ENCODE measurements at places on chromosomes 2 and 18. TPM values are rescaled to one million over a fixed set of nuclear protein-coding genes. Genes with fewer than 3 reads are reported as not detected.

DNA sequence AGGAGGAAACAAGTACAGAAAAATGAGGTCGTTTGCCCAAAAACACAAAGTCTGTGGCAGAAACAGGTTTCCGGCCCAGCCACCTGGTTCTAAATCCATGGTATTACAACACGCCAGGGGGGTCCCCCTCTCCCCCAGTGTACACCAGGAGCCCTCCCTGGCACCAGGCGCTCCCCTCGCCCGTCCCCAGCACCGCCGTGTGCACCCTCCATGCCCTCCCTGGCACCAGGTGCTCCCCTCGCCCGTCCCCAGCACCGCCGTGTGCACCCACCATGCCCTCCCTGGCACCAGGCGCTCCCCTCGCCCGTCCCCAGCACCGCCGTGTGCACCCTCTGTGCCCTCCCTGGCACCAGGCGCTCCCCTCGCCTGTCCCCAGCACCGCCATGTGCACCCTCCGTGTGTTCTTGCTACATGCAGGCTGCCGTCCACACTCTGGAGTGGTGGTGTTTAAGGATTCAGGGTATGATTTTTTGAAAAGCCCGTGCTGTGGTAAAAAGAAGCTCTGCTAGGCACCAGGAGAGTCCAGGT lies 59.8 kb upstream of the NFATC1 start:
- H3K4me3 ChIP-seq = no peak overlapping the region
- DNase-seq = no peak
- peaks cover 13% of the 10 kb centered on the region for H3K36me3 ChIP-seq
- no peaks in the 10 kb centered on the region for H3K4me1 ChIP-seq
- no peak overlapping the region for H3K27ac ChIP-seq

DNA sequence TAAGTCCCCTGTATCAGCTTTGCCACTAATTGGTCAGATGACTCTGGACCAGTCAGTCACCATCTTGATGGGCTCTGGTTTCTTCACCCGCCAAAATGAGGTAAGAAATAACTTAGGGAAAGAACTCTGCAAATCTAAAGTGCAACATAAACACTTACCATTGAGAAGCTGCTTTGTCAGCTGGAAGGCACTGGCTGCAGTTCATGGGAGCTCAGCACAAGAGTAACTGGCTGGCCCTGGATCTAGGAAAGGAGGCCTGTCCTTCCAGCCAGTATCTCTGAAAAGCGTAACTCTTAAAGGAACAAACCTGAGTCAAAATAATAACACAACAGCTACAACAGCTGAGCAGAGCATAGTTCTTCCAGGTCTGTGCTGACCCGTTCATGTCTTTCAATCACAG lies 123.9 kb downstream of the CACNB4 start:
- peaks cover 24% of the 10 kb centered on the region for H3K4me1 ChIP-seq
- peaks cover 22% of the 10 kb centered on the region for H3K27me3 ChIP-seq
- no peak overlapping the region for H3K4me3 ChIP-seq
- H3K27ac ChIP-seq = no peak overlapping the region
- DNase-seq = no peak

- H3K4me1 ChIP-seq = no peaks in the 10 kb centered on the region
- no peak for DNase-seq
- H3K27ac ChIP-seq = no peak overlapping the region
These were observed 607.5 kb upstream of the REG3G start for GRCh38 chr2:78418021-78418420.

DNA sequence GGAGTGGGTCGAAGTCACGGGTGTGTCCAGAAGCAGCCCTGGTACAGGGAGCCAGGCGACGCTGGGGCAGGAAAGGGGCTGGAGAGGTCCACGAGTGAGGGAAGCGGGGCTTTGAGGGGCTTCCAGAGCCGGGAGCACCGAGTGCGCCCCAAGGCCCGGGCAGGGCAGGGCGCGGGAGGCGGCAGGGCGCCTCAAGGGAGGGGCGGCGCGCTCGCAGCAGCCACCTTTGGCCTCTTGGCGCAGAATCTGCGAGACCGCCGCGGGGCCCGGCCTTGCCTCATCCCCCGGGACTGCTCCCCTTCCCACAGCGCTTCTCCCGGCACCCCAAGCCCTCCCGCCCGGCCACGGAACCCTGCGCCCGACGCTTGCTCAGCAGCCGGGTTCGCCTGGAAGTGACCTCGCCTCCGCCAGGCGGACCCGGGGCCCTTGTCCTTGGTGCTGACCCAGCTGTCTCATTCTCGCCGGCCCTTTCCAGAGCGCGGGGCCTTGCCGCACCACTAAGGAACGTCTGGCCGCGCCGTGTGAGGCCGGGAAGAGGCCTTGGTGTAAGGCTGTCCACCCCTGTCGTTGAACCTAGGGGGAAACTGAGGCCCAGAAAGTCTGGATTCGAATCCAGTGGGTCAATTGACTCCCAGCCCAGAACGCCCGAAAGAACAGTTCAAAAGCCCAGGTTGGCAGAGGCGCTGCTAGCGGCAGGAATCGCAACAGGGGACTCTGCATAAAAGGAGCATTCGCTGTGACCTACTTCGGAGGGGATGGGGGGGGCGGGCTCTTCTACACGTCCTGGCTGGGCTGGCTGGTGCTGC lies 584 bp upstream of the DNER start:
- peaks cover 55% of the 10 kb centered on the region for H3K27me3 ChIP-seq
- DNase-seq = peak; percentile 58
- no peaks in the 10 kb centered on the region for H3K36me3 ChIP-seq
- H3K4me3 ChIP-seq = peak overlapping the region; percentile 53

- DNase-seq = no peak
- no peaks in the 10 kb centered on the region for H3K27me3 ChIP-seq
- no peak overlapping the region for H3K27ac ChIP-seq
- no peaks in the 10 kb centered on the region for H3K4me1 ChIP-seq
- no peaks in the 10 kb centered on the region for H3K36me3 ChIP-seq
- H3K4me3 ChIP-seq = no peak overlapping the region
These were observed 42.9 kb upstream of the KLHL29 start for GRCh38 chr2:23342075-23342474.

DNA sequence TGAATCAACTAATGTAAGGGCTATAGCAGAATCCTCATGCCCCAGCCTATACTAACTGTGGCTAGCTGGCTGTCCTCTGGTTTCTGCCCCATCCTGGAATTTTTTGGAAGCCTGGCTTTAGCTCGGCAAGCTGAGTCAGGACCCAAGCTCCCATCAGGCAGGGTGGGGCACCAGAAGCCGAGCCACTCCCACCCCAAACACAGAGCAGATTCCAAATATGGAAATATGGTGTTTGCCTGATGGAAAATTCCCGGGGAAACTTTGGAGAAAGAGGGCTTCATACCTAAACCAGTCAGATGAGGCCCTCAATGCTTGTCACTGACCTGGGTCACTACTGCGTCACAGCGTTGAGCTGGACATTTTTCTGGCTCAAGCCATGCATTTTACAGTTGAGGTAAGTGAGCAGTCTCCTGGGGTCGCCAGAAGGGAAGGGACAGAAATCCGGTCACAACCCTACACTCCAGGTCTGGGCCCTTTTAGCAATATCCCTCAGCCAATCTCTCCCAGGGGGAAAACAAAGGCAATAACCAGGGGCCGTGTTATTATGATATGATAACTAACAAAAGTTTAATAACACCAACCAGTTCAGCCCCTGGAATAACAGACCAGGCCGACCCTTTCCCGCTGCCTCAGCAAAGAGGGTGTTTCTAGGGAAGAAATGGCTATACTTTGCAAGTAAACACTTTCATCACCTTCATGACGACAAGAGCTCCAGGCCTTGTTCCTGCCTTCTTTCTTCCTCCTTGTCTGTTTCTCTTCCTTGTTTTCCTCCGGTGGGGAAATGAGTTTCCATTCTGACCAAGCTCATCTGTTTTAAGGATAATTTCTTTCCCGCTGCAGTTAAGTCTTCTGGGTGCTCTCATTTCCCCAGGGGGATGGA lies 37.7 kb downstream of the PSD4 start:
- no peaks in the 10 kb centered on the region for H3K27me3 ChIP-seq
- H3K27ac ChIP-seq = no peak overlapping the region
- no peaks in the 10 kb centered on the region for H3K4me1 ChIP-seq
- no peaks in the 10 kb centered on the region for H3K36me3 ChIP-seq

ASTL gene
- total RNA-seq = 9.1 TPM

DNA sequence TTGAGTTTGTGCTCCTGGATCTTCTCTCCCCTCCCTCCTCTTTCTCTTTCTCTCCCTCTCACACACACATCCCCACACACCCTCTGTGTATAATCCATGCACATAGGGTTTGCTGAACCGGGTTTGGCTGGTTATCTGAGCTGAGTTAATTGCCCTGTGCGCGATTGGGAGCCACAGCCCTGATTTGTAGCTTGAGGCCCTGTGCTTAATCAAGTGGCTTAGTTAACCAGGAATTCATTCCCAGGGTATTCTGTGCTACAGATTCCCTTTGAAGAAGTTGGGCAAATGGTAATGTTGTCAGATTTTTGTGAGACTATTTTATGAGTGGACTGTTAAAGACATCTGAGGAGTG lies 6.2 kb downstream of the PARD3B start:
- H3K4me3 ChIP-seq = no peak overlapping the region
- H3K27ac ChIP-seq = no peak overlapping the region
- no peak for DNase-seq
- no peaks in the 10 kb centered on the region for H3K4me1 ChIP-seq
- H3K27me3 ChIP-seq = peaks cover 23% of the 10 kb centered on the region

- peaks cover 2% of the 10 kb centered on the region for H3K36me3 ChIP-seq
- peaks cover 63% of the 10 kb centered on the region for H3K4me1 ChIP-seq
- peak overlapping the region; percentile 91 for H3K27ac ChIP-seq
- no peak for DNase-seq
These were observed 2.1 kb upstream of the TRABD2A start for GRCh38 chr2:84882775-84883550.

IL1A gene
- 1.4 TPM for total RNA-seq

KIF1A gene
- total RNA-seq = 28.8 TPM

- H3K4me3 ChIP-seq = no peak overlapping the region
- H3K27me3 ChIP-seq = no peaks in the 10 kb centered on the region
- no peak overlapping the region for H3K27ac ChIP-seq
- H3K4me1 ChIP-seq = no peaks in the 10 kb centered on the region
These were observed 34.1 kb upstream of the ANKRD62 start for GRCh38 chr18:12059334-12060181.

UNC80 gene
- not detected for total RNA-seq

GRCh38 chr2:4693266-4693665 lies 989.9 kb downstream of the DCDC2C start:
- H3K27me3 ChIP-seq = no peaks in the 10 kb centered on the region
- H3K27ac ChIP-seq = no peak overlapping the region
- H3K36me3 ChIP-seq = peaks cover 1% of the 10 kb centered on the region
- DNase-seq = no peak

DNA sequence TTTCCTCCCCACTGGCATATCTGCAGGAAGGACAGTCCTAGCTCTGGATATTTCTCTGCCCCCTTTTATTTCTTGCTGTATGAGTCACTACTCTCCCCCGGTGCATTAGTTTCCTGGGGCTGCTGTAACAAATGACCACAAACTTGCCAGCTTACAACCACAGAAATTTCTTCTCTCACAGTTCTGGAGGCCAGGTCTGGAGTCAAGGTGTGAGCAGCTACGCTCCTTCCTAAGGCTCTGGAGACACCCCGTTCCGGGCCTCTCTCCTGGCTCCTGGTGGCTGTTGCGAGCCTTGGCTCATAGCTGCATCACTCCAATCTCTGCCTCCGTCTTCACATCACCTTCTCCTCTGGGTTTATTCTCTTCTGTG lies 34.1 kb downstream of the PTPRM start:
- H3K4me1 ChIP-seq = no peaks in the 10 kb centered on the region
- H3K4me3 ChIP-seq = no peak overlapping the region
- no peaks in the 10 kb centered on the region for H3K27me3 ChIP-seq
- no peak overlapping the region for H3K27ac ChIP-seq

SPEG gene
- total RNA-seq = 4.8 TPM

ARHGAP15 gene
- total RNA-seq = 111 TPM

- H3K27me3 ChIP-seq = no peaks in the 10 kb centered on the region
- DNase-seq = no peak
- H3K27ac ChIP-seq = no peak overlapping the region
- H3K4me1 ChIP-seq = peaks cover 38% of the 10 kb centered on the region
These were observed 2.0 kb upstream of the HK2 start for GRCh38 chr2:74831693-74832530.
